ENCODE measurements at places on chromosomes 11 and 22.

- DNase-seq = no peak
Measured at GRCh38 chr11:58637371-58637770, 14.9 kb downstream of the CNTF start.

DNA sequence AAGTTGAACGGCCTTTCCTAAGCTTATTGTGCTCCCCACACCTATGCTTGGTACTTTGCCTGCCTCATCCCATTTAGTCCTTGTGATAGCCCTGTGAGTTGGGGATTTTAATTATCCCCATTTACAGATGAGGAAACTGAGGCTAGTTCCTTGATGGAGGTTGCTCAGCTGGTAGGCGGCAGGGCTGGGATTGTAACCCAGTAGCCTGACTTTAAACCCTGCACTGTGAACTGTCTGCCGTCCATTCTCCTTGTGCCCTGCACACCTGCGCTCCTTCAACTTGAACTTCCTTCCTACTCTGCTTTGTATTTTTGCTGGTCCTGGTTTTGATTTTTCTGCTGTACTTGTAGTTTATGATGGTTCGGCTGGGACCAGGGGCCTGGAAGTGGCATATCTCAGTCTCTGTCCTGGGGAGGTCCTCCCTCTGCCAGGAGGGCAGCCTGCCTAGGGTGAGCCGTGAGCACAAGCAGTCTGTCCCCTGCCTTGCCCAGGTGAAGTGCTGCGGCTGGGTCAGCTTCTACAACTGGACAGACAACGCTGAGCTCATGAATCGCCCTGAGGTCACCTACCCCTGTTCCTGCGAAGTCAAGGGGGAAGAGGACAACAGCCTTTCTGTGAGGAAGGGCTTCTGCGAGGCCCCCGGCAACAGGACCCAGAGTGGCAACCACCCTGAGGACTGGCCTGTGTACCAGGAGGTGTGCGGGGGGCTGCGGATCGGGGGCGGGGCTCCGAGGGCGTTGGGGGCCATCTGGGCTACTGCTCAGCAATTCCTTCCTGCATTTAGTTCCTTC is 52.4 kb downstream of the CD82 start:
- DNase-seq = no peak

- no peak for DNase-seq
Measured at GRCh38 chr11:41273908-41274307, 185.5 kb downstream of the LRRC4C start.

GRCh38 chr22:48945621-48946458 is 881.8 kb downstream of the BRD1 start:
- DNase-seq = no peak

DNA sequence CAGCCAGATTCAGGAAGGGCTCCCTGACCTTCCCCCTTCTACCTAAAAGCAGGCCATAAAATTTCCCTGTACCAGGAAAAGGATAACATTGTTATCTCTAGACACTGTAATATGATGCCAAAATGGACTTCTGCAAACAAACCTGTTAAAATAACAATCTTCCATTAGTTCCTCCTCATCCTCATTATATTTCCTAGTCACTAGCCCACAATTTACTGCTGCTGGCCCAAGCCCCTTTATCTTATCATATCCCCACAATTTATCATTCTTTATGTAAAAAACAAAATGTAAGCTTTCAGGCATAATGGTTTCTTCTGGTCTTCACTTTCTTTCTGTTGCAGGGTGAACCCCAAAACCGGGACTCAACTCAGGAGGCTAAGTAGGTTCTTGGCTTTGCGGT is 1132.1 kb upstream of the CNTN5 start:
- no peak for DNase-seq

All from RCC 7860 (cell line).